ENCODE measurements at places on chromosomes 13 and 19. TPM values are rescaled to one million over a fixed set of nuclear protein-coding genes. Genes with fewer than 3 reads are reported as not detected.

DNA sequence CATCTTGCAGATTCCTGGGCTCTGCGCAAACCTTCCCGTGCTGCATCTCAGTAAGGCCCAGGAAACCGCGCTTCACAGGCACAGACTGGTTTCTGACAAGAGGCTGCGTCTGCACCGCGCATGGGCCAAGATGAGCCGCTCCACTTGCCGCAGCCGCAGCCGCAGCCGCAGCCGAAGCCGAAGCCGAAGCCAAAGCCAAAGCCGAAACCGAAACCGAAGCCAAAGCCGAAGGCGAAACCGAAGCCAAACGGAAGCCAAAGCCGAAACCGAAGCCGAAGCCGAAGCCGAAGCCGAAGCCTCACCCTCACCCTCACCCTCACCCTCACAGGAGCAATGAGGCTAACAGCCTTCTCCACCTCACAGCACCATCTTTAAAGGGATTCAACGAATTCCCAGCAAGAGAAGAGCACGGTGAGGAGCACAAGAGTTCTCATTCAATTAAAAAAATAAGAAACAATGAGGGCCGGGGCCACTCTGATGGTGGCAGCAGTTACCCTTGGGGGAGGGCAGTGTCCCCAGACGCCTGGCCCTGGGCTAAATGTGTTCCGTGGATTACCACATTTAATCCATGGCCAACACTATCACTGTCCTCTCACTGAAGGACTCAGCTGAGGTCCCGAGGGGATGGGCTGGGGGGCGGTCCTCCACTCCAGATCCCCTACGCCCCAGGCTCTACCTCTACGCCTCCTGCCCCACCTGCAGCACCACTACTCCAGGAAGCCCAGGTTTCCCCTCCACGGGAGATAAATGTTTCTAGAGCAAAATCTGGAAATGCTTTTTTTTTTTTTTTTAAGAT lies 29.1 kb downstream of the ZNF787 start:
- DNase-seq, result no peak

DNA sequence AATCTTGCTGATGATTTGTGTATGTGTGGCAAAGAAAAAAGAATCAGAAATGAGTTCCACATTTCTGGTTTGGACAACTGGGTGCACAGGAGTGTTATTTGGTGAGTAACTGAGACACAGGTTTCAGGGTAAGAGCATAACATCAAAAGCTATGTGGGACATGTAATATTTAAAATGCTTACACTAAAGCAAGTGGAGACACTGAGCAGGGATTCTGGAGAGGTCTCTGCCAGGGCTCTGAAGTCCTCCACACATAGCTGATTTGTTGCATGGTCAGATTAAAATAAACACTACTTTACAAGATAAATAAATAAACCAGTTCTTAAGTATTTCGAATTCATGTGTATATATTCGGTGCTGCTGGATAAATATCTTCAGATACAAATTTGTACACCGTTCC lies 16.3 kb upstream of the PEG3 start:
- DNase-seq, result no peak

DNA sequence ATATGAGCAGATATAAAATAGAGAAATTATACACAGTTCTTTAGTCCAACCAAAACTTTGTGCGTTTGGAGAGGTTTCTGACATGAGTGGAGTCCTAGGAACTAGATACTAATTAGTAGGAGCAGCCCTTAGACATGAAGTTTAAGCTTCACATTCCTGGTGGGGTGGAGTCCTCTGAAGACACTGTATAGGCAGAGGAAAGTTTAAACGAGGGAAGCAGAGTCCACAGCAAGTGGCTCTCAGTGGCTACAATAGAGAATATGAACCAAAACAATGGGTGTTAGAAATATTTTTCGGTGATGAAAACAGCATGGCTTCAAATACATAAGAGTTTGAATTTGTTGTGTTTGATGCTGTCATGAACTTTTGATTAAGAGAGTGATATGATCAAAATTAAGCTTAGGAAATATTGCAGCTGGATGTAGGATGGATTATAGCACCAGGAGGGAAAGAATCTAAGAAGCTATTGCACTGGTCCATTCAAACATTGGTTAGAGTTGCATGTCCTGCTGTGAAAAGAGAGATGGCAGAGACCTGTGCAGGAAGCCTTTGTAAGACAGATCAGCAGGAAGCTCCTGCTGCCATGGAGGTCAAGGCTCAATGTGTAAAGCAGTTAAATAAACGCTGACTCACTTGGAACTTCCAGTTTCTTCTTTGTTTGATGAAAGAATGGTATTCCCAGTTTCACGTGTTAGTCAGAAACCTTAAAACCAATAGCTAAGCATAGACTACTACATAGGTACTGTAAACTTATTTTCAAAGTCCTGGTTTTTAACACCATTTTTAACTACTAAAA lies 175.2 kb downstream of the TDRD3 start:
- DNase-seq, result no peak

- DNase-seq, result no peak
Measured at GRCh38 chr13:37070145-37070695, 10.7 kb upstream of the SUPT20H start.

- DNase-seq, result no peak
Measured at GRCh38 chr13:35470671-35471661, 5.5 kb downstream of the MAB21L1 start.

- no peak for DNase-seq
Measured at GRCh38 chr13:22081430-22081829, 410.6 kb downstream of the FGF9 start.

DNA sequence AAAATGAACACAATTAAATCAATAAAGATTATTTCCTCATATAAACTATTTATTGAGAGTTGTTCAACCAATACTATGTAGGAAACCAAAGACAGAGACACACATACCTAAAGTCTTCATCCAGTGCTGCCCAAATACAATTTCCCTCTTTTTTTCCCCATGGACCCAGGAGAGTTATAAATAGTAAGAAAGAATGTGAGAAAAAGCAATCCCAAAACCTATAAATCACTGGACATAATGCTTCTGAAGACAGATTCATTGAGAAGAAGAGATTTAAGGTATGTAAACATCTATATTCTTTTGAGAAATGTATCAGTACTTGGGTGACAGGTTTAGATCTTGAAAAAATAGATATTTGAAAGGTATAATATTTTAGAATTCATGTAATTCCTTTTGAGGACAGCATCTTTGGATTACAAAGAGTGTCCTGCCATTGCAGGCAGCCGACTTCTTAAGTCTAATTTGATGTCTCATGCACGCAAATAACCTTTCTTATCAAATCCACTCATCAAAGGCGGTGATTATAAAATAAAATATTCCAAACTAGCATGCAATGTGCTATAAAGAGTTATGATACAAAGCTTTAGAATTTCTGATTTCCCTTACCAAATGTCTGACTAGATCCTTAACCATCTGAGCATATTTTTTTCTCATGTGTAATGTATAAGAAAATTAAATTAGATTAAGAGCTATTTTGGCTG lies 739.4 kb downstream of the LIG4 start:
- DNase-seq, result no peak

DNA sequence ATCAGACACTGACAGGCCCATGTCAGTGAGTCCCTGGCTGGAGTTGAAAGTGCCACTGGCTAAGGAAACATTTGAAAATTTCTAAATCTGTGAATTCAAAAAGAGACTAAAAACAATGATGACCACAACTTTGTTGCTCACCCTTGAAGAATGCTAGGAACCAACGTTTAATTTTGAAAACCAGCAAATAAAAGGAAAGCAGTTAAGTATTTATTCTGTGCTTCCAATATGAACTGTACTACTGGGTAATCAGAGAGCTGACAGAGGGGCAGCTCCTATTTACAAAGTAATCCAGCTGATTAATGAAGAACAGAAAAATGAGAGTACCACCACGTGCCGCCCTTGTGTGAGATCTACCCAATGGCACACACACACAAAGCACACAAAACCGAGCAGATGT lies 44.7 kb upstream of the LATS2 start:
- no peak for DNase-seq

GRCh38 chr19:49513746-49514118 lies 1.3 kb downstream of the FCGRT start:
- no peak for DNase-seq

DNA sequence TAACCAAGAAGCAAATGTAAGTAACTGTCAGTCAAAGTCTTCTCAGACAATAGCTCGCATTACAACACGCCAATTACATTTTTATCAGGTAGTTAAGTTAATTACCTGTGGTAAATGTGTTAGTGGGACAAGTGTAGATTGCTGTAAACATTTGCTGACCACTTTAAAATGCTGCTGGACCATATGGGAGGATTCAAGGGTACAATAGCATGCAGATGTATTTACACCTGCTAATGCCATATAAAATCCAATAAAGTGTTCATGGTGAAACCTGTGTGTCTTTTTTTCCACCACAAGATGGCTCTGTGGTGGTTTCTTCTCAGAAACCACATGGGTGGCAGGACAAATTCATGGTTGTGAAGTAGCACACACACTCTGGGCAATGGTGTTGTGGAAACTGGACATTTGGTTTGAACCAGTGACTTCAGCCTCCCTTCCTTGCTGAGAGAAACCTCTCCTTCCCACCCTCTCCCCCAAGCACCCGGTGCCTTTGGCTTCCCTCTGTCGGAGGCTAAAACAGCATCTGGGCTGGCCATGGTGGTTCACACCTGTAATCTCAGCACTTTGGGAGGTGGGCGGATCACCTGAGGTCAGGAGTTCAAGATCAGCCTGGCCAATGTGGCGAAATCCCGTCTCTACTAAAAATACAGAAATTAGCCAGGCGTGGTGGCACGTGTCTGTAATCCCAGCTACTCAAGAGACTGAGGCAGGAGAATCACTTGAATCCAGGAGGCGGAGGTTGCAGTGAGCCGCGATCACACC lies 18.1 kb upstream of the GTF3A start:
- DNase-seq, result no peak

- DNase-seq, result no peak
Measured at GRCh38 chr13:74389056-74389455, 254.9 kb upstream of the KLF12 start.

GRCh38 chr19:9871626-9872338 lies 36.7 kb downstream of the PIN1 start:
- no peak for DNase-seq

DNA sequence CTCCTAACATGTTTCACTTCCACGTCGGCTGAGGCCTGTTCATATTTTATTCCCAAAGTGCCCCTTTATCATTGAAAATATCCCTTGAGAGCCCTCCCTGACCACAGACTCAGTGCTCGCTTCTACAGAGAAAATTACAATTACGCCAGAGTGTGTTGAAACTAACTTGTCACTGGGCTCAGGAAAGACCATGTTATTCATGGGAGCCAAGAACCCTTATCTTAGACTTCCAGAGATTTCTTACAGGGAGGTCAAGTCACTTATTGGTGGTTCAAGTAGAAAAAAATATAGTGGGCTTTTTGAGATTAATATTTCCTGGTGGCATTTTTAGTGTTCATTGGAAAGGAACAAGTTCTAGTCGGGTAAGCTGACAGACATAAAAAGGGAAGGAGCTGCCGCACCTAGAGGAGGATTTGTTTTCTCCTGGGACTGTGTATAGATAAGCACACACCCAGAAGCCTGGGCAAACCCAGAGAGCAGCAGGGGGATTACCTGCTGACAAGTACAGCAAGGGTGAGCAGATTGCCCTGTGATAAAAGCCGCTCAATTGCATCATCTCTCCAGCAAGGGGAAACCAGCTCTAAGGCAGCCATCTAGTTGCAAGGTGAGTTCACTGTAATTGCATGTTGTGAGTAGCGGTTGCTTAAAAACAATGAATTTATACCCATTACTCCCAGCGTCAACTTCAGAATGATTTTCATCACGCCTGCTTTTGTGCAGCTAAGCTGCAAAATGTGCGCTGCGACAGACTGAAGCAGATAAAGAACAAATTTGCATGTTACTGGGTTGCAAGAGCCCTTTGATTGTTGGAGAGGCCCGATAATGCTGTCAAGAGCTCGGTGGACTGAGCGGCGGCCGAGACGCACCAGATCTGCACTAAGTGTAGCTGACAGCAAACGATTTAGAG lies 46.2 kb downstream of the DCT start:
- DNase-seq, result no peak

DNA sequence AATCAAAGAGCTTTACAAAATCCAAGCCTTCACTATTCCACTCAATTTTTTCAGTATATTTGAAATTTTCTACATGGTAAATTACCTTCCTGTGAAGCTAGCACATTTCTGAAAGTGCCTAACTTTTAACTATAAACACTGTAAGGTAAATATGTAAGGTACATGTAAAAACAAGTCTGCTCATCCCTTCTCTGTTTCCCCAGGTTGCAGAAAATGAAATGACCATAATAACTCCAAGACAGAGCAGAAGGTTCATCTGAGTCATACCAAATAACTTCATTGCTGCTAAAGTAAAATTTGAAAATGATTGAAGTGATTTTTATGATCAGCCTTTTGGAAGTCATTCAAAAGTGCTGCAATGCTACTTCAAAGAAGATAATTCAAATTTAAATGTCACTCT lies 28.6 kb downstream of the FGF14 start:
- no peak for DNase-seq

GRCh38 chr19:29590278-29590677 lies 15.8 kb upstream of the POP4 start:
- no peak for DNase-seq

DNA sequence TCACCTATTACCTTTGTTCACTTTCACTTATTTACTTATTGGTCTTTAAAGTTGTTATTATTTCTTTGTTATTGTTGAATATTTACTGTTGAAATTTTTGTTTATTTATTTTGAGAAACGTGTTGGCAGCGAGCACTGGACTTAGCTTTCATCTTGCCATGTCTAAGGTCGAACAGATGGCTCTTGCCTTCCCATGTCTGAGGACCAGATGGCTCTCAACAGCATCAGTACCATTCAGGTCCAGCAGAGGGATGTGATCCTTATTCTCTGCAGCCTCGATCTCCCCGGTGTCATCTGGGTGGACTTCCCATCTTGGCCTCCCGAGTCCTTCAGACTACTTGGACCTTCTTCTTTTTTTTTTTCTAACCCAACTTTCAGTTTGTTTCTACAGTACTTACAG lies 1437.6 kb downstream of the UQCRFS1 start:
- no peak for DNase-seq

DNA sequence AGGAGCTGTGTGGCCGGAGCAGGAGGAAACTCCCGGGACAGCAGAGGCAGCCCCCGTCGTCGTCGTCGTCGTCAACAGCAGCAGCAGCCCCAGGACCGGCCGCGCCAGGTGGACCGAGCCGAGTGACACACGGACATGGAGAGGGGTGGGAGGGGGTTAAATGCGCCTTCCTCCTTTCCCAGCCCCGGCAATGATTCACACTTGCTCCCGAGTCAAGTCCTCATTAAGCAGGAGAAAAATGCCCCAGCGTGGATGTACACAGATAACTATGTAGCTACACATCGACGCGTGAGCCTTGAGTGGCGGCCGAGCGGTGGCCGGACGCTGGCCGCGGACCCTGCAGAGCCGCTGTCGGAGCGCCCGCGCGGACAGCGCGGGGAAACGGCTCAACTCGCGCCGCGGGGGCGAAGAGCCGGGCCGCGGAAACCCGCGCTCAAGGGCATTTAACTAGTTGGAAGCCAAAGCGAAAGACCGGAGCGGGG lies 645 bp downstream of the UBL3 start:
- peak; percentile 75 for DNase-seq

Gene TJP3
- 81.1 TPM for total RNA-seq

Gene CBY2
- total RNA-seq, result 115 TPM

Gene FUT2
- 0.12 TPM for total RNA-seq

Gene TDRD12
- total RNA-seq, result 30.6 TPM
